ENCODE measurements at places on chromosomes 1 and 21.

DNA sequence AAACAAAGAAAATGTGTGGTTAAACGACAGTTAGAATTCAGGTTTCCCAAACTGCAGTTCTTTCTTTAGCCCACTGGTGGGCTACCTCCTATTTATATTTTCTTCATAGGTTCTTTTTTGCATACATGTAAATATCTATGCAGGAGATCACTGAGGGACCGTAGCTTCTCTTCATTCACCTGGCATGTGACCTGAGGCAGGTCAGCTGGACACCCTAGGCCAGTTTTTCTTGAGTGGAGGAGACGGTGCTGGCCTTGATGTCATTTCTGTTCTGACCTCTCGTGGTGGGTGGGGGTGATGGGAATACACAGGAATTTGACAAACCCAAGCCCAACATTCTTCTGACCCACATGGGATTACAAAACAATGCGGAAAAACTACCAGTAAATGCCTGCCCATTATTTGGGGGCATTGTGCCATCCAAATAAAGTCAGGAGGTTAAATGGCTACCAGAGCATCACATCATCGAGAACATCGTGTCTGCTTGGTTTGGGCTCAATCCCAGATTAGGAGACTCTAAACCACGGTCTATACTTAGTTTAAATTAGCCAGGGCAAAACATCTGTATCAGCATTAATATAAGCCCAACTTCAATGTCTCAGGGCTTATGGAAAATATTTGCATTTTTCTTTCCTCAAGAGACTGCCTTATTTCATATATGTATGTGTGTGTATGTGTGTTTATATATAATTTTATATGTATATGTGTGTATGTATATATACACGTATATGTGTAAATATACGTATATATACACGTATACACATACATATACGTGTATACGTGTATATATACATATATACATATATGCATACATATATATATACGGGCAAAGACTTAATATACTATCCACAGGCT lies 7.4 kb upstream of the IRF2BP2 start:
- no peak for DNase-seq

GRCh38 chr1:213201380-213202155 lies 150.5 kb downstream of the RPS6KC1 start:
- no peak for DNase-seq

DNA sequence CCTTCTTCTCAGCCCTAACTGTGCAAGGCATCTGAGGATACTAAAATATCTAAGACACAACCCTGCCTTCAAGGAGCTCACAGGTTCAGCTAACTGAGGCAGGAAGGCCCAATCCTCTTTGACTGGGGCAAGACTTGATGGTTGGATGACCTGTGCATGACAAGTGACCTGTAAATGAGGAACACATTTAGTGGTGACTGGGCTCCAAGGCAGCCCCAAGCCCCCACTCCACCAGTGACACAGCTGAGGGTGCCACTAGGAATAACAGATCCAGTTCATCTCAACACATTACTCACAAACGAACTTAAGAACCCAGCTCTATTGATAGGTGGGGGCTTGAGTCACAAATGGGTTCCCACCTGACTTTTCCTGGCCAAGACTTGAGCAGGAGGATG lies 244.7 kb upstream of the IRF2BP2 start:
- no peak for DNase-seq

DNA sequence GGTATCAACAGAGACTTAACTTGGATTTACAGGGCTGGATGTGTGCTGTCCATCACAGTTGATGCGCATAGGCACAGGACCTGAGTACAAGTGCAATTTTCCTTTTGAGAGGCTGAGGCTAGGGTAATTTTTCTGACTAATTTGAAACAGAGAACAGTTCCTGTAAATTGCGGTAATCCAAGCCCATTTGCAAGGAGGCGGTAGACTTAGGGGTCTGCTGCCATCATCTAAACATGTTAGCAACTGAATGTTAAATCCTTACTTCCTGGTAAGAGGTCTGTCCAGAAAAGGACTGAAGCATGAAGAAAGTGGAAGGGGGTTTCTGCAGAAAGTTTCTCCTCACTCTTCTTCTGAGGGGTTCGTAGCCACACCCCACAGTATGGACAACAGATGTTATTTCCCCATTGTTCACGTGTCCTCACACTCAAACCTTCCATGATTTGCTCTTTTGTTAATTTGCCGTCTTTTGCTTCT lies 23.7 kb upstream of the C1orf198 start:
- no peak for DNase-seq

DNA sequence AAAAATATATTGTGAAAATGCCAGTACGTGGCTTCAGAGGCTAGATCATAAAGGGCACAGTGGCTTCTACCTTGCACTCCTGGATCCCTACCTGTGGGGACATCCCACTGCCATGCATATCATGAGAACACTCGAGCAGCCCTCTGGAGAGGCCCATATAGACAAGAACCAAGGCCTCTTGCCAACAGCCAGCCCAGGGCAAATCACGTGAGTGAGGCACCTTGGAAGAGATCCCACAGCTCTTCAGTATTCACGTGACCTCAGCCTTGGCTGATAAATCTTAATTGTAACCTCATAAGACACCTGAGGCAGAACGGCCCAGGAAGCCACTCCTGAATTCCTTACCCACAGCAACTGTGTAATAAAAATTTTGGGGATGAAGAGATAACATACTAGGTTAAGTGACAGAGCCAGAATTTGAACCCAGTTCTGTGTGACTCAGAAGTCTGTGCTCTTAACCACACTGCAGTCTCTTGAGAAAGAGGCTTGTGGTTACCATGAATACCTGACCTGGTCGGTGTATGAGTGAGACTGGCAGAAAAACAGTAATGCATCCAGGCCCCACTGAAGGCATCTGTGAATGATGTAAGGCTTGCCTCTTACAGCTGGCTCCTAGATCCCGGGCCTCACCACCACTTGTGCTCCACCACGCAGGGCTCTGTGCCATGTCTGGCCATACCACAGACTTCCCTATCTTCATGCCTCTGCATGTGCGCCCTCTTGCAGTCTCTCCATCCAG lies 6.9 kb upstream of the A3GALT2 start:
- DNase-seq, result peak; percentile 85

GRCh38 chr1:194647118-194647517 lies 1460.7 kb upstream of the B3GALT2 start:
- DNase-seq, result no peak

- no peak for DNase-seq
These were observed 6.6 kb downstream of the SLC2A5 start for GRCh38 chr1:9062846-9063245.

DNA sequence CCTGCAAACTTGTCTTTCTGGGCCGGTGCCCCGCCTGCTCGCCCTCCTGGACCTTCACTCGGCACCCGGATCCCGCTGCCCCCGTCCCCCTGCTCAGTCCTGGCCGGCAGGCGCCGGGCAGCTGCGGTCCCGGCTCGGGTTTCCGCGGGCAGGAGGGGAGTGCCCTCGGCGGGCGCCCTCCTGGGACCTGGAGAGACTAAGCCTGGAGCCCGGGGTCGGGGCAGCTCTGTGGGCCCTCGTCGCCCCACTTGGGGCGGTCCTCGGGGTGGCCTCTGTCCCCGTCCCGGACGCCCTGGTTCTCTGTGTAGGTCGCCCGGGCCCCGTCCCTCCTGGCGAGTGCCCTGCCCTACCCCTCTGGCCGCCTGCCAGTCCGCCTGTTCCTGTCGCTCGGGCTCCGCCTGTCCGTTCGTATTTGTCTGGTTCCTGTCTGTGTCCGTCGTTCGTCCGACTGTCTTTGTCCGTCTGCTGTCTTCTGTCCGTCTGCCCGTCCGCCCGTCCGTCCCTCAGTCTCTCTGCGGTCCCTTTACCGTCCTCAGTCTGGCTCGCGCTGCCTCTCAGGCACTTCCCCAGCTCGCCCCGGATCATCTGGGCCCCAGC lies 490 bp downstream of the SERINC2 start:
- DNase-seq, result no peak
